CD14-positive monocyte (primary cell): ENCODE measurements at places on chromosomes 2 and 18.

DNA sequence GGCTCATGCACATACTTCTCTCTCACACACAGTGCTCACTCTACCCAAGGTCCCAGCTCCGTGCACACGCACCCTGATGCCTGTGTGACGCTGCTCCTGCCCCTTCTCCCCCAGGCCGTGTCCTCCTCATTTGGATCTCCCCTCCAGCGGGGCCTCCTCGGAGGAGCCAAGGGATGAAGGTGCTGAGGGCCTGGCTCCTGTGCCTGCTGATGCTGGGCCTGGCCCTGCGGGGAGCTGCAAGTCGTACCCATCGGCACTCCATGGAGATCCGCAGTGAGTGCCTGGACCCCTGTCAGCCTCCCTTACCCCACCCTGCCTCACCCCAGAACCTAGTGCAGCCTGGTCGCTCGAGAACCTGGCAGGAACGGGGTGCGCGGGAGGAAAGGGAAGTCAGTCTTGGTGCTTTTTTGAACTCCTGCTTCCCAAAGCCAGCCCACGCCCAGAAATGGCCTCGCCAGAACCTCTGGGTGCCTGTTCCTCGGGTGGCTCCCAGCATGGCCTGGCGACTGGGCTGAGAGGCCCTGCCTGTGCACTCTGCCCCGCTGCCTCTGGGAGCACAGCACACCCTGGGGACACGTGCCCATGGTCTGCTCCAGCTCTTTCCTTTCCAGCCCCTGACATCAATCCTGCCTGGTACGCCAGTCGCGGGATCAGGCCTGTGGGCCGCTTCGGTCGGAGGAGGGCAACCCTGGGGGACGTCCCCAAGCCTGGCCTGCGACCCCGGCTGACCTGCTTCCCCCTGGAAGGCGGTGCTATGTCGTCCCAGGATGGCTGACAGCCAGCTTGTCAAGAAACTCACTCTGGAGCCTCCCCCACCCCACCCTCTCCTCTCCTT is at the start of gene PRLH:
Gene PRLH (plus strand): TSS at position 174 of the 835 bp plus-strand sequence. CDS start 0 bp downstream, at position 174.
- DNase-seq, result no peak

- DNase-seq, result no peak
Measured at GRCh38 chr2:59333007-59333406, 1091.9 kb upstream of the FANCL start.

DNA sequence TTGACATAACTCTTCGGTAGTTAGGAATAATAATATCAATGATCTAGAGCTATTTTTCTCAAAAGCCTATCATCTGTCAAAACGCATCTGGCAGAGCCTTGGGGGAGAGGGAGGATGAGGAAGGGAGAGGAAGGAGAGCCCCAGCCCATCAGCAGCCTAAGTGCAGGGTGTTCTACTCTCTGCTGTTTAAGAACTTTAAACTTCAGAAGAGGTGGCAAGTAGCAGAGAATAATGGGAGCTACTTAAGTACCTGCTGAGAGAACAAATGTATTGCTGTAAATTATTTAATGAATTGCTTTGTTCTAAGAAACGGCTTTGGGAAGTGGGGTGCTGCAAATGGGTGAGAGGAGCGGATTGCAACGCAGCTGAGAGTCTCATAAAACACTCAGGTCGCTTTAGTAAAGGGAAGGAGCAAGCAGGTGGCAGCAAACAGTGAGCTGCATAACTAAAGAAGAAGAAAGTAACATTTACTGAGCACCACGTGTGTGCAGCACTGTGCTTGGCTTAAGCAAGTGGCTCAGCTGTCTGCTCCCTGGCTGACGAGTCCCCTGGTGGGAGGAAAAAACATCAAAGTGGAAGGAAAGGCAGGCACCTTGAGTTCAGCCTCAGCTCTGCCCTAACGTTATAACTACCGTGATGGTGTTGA is 26.3 kb upstream of the SH3RF3 start:
- DNase-seq, result no peak

DNA sequence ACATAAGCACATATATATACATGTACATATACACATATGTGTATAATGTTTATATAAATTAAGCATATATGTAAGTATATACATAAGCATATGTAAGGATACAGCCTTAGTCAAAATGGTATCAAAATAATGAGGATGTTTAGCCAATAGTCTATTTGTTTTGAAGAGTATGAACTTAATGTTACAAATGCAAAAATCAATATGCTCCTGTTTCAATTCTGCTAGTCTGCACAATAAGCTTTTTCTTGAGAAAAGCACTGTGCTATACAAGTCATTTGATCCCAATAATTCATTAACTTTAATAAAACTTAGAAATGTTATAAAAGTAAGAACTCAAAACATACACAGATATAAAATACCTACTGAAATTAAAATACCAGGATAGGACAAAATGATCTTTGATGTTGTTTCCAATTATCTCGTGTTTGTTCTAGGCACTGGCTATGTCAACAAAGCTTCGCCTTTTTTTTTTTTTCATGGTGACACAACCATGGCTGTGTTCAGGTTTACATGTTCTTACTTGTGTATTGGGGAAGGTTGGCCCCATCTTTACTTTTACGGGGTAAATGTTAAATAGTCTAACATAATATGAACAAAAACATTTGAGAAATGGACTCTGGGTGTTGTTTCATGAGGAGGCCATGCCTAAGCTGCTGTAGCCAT is 271.1 kb upstream of the CDH19 start:
- no peak for DNase-seq

DNA sequence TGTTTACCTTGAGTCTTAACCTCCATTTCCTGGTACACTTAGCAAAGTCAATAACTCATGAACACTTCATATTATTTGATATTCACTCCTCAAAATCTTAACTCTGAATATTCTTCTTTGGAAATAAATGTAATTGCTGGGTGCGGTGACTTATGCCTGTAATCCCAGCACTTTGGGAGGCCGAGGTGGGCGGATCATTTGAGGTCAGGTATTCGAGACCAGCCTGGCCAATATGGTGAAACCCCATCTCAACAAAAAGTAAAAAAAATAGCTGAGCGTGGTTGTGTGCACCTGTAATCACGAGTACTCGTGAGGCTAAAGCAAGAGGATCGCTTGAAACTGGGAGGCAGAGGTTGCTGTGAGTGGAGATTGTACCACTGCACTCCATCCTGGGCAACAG is 201.3 kb upstream of the DSEL start:
- DNase-seq, result no peak
